ENCODE measurements at places on chromosomes 3 and 15.

DNA sequence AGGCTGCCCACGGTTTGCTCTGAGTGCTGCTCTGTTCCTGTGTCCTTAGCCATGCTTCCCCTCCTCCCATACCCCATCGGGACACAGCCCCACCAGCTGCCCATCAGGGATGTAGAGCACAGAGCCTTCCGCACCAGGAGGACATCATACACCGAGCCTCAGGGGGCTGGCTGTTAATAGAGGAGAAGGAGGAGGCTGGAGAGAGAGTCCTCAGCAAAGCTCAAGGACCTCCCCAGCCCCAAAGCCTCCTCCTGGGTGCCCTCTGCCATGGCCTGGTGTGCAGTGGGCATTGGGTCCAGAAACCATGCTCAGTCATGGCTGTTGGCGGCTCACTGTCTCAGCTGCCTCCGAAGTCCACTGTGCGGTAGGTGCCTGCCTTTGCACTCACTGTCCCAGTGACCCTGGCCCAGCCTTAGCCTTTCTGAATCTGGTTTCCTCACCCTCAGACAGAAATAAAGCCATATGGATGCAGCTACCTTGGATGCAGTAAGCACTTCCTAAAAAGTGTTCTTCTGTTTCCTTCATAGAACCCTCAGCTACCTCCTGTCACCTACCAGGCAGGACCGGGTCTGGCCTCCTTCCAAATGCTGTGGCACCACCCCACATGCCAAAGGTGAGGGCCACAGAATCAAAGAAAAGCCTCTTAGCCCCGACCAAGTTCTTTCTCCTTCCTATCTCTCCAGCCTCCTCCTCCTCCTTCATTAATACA lies 53.9 kb downstream of the ACAD9 start:
- no peak for DNase-seq

DNA sequence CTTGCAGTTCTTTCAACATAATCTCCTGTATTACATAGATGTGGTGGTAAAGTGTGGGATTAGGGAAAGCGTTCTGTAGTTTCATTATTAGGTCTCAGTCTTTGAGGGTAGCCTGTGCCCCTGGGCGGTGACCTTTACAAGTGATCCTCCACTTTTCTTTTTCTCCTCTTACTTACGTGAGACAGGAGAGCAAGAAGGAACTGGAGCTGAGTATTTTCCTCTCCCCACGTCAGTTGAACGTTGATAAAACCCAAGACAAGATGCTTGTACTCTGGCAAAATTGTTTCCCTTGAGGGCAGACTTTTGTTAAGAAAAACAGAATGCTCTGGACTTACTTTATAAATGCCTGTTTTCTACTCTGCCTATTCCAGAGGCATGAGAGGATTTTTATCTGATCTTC lies 378.7 kb downstream of the ZNF385D start:
- no peak for DNase-seq

DNA sequence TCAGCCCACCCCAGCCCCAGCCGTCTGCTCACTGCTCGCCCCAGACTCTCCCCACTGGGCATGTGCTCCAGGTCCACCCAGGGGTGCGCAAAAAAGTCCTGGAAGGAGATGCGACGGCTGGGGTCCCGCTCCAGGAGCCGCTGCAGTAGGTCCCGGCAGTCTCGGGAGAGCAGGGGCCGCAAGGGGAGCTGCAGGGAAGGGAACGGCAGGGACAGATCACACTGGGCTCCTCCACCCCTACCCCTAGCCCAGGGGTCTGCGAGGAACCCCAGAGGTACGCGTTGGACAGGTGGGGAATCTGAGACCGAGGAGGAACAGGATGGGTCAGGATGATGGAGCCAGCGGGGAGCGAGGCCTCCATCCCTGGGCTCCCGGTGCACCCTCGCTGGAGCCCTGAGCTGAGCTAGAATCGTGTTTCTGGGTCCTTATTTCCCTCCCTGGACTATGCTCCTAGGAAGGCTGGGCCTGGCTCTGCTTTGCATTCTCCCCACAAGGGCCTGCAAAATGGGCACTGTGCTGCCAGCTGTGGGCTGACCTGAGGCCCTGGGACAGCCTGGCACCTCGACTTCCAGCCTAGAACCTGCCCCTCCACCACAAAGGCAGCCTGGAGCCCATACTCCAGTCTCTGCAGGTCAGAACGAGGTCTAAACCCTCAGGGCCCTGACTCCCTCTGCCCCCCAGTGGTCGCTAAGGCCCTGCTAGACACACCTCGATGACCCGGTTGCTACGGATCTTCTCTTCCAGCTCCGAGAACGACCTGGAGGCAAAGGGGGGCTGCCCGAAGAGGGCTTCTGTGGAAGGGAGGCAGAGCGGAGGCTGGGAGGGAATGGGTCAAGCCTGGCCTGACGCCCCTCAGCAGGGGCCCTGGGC lies 3.2 kb downstream of the ULK3 start:
- no peak for DNase-seq

DNA sequence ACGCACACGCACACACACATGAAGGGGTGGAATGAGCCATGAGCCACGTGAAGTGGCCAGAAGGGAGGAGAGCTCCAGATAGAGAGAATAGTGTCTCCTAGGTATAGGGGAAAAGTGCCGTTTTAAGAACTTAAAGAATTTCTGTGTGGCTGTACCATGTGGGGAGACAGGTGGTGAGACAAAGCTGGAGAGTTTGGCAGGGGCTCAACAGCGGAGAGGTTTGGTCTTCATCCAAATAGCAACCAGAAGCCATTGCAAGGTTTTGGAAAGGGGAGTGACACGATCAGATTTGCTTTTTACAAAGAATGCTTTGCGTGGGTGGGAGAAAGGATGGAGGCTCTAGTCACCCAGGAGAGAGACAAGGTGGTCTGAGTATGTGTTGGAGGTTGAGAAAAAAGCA lies 146.0 kb downstream of the IL20RB start:
- no peak for DNase-seq

- peak; percentile 49 for DNase-seq
These were observed 587 bp upstream of the TNK2 start for GRCh38 chr3:195908694-195909581.

DNA sequence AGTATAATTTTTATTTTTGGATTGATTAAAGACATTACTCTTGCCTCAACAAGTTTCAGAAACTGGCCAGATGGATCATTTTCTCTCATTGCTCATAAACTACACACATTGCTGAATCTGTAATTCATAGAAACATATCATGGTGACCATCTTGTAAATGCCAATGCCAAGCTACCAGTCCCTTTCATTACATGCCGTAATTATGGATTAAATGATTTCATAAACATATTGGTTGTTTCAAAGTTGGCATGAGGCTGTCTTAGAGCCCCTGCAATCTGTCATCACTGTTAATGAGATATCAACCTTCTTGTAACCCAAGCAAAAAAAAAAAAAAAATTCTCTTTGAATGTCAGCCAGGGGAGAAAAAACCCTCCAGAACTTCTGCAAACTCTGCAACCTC lies 112.2 kb downstream of the DCLK3 start:
- no peak for DNase-seq

- DNase-seq: no peak
These were observed 265.8 kb upstream of the ZNF717 start for GRCh38 chr3:76051145-76051544.

DNA sequence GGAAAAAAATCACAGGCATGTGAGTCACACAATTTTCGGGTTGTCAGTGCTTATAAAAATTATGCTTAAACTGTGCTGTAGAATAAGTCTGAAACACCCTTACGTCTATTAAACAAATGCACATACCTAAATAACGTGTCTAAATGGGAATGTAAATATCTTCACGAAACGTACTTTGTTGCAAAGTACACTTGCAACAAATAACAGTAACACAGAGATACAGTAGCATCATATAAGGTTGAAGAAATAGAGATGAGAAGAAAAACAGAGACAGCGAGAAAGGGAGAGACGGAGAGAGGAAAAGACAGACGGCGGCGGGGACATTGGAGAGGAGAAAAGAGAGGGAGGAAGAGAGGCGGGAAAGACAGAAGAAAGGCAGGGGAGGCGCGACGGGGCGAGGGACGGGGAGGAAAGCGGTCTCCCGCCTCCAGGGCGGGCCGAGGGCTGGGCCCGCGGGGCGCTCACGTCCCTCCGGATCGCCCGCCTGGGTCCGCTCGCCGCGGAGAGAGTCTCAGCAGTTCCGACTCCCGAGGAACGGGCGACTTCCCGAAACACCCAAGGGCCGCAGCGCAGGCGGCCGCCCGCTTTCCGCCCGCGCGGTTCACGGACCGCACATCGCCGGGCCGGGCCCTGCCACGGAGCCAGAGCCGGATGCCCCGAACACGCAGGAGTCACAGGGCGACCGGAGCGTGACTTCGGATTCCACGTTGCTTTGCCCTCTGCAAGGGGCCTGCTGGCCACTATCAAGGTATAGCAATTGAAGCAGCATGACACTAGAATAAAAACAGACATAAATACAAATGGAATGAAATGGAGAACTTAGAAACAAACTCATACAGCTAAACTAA lies 153.4 kb downstream of the LMLN start:
- DNase-seq: peak; percentile 73

GRCh38 chr15:29226436-29227208 lies 43.0 kb downstream of the NSMCE3 start:
- DNase-seq: no peak

- no peak for DNase-seq
These were observed 608.2 kb downstream of the NSUN3 start for GRCh38 chr3:94671078-94671477.

- DNase-seq: no peak
These were observed 100.0 kb upstream of the DLG1 start for GRCh38 chr3:197398286-197398878.

DNA sequence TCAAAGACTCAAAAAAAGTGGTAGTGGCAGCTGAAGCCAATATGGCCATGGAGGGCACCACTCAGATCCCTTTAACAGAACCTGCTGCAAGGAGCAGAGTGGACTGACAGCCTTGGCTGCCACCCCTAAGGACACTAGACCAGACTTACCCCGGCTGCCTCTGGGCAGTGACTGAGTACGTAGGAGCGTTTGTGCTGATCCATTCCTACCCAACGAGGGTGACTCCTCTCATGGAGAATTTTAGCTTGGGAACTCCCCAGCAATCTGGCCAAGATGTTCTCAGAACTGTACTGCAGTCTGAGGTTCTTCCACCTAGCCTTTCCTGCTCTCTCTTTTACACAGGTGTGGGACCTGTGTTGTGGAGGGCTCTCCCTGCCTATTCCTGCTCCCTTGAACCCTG lies 22.1 kb downstream of the CLEC3B start:
- DNase-seq: no peak

DNA sequence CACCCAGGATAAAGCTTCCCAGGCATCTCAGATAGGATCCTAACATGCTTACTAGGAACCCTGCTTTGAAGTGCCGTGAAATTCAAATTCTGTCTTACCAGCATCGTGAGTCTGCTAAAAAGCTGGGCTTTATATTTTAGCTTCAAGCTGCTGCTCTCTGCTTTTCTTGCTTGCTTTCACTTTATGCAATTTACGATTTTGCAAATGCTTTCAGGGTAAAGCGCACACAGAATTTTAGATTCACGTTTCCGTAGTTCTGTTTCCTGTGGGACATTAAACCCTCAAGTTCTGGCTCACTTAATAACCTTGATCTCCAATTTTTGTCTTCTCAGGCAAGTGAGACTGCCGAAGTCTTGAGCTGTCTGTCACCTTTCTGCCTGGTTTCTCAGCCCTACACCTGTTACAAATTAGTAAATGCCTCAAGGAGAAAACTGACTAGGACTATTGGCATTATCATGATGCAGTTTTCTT lies 170.5 kb upstream of the TGFBR2 start:
- DNase-seq: no peak

- DNase-seq: no peak
These were observed 5.6 kb upstream of the SRPRB start for GRCh38 chr3:133799794-133800585.

GRCh38 chr15:69976366-69976994 lies 121.2 kb downstream of the TLE3 start:
- DNase-seq: peak; percentile 42

DNA sequence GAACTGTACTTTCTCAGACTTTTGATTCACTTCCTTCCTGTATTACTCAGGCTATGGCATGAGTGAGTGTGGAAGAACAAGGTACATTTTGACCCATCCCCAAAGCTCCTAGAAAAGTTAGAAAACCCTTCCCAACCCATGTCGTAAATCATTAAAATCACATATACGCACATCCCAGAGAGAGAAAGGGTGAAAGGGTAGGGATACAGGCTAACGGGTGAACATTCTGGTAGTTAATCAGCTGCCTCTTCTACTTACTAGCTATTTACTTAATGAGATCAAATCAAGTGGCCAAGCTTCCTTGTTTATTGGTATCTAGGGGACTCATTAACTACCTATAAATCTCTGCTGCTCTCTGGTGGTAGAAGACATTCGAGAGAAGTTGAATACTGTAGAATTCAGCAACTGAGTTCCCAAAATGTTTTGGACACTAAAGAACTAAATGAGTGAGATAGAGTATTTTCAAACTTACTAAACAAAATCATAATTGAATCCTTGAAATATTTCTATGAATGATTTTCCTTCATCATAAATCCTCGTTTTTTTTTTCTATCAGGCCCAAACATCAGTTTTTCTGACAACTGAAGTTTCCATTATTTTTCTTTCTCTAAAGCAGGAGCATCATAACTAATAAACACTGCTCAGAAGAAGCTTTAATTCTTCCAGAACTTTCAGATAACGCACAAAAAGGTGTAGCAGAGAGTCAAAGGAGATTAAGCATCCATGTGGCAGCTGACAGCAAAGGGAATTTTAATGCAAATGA lies 124.2 kb downstream of the IMPG2 start:
- peak; percentile 18 for DNase-seq

GRCh38 chr15:77012868-77013267 lies 17.9 kb downstream of the PSTPIP1 start:
- no peak for DNase-seq

DNA sequence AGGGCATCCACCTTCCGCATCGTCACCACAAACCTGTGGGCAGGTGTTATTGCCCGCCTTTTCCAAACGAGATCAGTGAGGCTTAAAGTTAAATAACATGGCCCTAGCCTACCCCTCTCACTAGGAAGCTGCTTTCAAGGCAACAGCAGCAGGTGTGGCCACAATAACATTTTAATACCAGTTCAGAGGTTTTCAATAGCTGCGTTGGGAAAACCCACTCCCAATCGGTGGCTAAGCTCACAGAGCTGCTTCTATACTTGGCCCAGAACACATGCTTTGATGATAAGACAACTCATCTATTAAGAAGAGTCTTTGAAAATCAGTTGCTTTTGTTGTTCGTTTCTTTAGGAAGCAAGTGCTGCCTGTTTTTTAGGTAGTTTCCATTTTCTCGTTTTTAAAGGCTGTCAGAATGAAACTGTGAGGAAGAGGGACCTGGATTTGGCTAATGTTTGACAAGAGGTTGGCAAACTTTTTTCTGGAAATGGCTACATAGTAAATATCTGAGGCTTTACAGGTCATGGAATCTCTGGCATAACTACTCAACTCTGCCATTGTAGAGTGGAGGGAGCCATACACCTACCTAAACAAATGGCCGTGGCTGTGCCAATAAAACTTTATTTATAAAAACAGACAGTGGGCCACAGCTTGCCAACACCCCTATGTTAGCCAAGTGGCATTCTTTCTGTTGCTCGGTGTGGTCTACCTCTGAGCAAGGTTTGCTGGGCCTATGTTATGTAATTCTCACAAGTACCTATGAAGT lies 179.6 kb downstream of the FEZF2 start:
- DNase-seq: no peak

- no peak for DNase-seq
These were observed 88.7 kb upstream of the BCL6 start for GRCh38 chr3:187833799-187834578.
